Pancreas (tissue), 10 donors: ENCODE measurements at places on chromosomes 5 and 9. TPM values are rescaled to one million over a fixed set of nuclear protein-coding genes. Genes with fewer than 3 reads are reported as not detected.

Gene MYMK
- not detected for total RNA-seq

Gene MOB3B
- total RNA-seq, result 10.5 TPM

DNA sequence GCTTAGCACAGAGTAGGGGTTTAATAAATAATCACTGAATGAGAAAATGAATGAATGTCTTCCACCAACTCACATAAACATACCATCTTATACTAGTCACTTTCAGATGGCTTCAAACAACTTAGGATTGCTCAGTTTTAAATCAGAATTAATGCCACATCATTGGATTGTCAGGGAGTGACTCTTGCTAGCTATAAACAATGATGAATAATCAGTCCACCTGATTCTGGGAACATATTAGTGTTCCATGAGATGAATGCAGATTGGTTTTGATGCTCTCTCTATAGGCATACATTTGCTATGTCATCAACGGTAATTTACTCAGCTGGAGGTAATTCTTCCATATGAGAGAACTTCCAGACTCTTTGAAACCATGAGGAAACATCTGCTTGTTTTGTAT lies 97.4 kb downstream of the CDH9 start:
- DNase-seq, result no peak

DNA sequence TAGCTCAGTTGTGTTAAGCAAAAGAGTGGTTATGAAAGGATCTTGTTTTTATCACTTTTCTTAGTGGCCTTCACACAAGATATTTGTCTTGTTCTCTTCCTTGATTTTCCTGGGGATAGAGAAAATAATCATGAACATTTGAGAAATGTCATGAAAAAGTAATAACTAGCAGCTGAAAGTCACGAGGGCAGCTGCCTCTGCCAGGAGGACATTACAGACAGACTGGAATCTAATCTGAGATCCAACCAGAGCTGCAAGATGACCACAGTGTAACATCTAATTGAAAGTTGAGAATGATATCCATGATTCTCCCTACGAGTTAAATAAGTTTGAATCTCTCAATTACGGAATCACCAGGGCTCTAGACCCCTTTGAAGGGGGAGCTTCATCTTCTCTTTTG lies 274.9 kb downstream of the ARHGAP26 start:
- DNase-seq, result no peak

- no peak for DNase-seq
Observed at GRCh38 chr5:55441954-55442353, 92.8 kb downstream of the PLPP1 start.

DNA sequence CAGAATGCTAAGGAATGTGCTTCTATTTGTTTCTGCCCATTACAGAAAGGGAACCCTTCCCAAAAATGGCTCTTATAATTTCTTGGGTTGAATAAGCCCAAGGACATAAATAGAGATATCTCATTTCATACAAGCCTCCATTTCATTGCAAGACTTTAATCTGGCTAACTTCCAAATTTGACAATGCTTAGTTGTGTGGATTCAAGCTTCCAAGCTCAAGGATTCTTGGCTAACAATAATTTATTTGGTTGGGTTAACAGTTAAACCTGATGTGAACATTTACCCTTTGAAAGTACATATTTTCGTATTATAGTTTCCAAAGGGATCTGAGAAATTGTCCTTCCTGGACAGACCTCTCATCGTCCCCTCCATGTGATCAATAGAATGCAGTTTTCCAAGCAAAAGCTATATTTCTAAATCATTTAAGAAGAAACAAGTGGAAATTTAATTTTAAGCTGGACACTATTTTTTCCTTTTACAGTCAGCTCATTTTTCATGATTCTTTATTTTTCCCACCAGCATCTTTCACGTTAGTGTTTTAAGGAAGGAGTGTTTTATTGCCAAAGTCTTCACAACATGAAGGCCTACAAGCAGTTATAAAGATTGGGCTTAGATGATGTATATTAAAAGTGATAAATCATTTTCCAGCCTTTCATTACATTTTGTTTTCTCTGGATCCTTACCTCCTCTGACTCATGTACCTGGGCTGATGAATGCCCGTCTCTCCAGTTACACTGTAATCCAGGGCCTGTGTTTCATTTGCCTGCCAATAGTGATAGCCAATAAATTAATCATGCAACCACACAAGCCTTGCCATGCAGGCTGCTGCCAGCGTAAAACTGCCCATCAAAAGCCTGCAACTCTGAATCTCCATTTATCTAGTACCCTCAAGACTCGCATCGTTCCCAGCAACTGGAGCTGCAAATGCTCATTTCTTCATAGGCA lies 176.7 kb downstream of the NTRK2 start:
- no peak for DNase-seq

- no peak for DNase-seq
Observed at GRCh38 chr9:33418090-33418489, 15.7 kb upstream of the AQP7 start.

GRCh38 chr5:72661405-72661804 lies 154.2 kb upstream of the ZNF366 start:
- DNase-seq, result no peak

DNA sequence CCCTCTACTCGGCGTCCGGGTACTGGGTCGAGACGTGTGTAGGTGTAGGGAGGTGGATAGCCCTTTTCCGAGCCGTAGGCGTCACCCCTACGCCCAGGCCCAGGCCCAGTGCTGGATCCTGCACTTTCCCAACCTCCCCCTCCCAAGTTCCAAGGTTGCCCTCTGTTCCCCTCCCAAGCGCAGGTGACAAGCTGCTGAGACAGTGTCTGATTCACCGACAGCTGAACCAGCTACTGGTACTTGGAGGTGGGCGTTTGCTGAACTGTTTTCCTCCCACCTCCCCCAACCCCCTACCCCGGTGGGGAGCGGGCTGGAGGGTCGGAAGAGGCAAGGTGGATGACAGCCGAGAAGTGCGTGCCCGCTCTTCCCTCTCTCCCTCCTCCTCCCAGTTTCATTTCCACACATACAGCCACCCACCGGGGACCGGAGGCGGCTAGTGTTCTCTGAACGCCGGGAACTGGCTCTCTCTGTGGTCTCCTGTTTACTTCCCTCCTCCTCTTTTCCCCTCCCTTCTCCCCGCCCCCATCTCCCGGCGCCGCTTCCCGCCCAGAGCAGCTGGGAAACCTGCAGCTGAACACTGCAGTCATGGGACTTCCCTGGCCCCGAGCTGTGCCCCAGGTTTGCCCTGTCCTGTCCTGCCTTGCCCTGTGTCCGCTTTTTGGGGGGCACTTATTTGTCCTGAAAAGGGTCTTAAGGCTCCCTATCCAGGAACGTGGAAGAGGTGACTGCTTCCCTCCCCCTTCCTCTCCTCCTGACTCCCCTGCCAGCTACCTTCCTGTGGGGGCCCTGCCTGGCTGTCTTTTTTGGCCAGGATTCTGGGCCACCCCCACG lies 6.2 kb upstream of the KLF9 start:
- peak; percentile 98 for DNase-seq

GRCh38 chr9:9625248-9625647 lies 987.6 kb downstream of the PTPRD start:
- DNase-seq, result no peak

DNA sequence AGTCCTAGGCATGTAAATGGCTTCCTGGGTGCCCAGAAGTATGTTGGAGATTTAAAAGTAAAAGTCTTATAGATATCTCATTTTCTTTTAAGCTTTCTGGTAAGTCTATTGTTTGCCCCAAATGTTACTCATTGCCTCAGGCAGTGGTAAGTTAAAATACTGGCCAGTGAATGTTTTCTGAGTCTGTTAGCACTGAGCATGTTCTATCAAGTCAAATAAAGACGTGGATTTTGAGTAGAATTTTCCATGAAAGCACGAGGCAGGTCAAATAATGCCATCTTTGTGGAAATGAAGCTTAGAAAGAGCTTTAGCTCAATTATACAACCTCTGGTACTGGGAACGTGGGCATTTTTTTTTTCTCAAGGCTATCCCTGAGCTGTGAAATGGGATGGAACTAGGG lies 651.3 kb upstream of the ACO1 start:
- DNase-seq, result no peak

- DNase-seq, result no peak
Observed at GRCh38 chr5:38666668-38667498, 110.4 kb upstream of the LIFR start.

GRCh38 chr5:115341745-115342144 lies 45.3 kb upstream of the CCDC112 start:
- no peak for DNase-seq
